ENCODE measurements at places on chromosomes 6 and 20.

DNA sequence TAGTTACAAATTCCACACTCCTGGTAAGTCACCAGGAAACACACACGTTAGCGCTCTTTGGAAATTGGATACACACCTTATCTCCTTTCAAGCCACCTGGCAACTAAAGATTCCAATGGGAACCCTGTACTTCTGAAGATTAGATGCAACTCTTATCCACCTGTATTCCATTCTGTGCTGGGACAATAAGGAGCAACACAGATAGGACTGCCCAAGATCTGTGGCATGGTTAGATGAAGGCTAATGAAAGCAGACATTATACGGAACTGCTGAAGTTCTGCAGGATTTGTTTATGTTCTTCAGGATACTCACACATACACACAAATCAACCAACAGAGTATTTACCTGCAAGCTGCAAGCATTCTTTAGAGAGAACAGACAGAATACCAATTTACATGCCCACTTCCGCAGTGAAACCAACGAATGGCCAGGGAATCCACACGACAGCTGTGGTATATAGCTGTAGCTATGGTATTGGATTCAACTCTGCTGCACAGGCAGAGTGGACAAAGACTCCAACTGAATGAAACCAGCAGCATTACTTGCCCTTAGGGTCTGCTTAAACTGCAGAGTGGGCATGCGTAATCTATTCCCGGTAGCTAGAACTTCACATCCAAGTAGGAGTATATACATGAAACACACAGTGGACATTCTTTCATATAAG lies 12.0 kb downstream of the NCOA5 start:
- DNase-seq: no peak

GRCh38 chr6:145561095-145562072 lies 173.9 kb downstream of the EPM2A start:
- DNase-seq: no peak

GRCh38 chr6:117668736-117669135 lies 6.5 kb upstream of the NUS1 start:
- no peak for DNase-seq

DNA sequence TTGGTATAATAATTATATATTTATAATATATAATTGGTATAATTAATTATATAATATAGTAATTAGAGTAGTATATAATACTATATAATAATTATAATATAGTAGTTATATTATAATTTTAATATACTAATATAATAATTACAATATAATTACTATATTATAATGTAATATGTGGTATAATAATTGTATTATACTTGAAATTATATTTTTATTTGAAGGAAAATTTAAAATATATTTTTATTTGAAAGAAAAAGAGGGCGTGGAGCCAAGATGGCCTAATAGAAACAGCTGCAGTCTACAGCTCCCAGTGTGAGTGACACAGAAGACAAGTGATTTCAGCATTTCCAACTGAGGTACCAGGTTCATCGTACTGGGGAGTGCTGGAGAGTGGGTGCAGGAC lies 365.9 kb downstream of the MMUT start:
- no peak for DNase-seq

- DNase-seq: no peak
These were observed 44.2 kb upstream of the TBX18 start for GRCh38 chr6:84808491-84809061.

DNA sequence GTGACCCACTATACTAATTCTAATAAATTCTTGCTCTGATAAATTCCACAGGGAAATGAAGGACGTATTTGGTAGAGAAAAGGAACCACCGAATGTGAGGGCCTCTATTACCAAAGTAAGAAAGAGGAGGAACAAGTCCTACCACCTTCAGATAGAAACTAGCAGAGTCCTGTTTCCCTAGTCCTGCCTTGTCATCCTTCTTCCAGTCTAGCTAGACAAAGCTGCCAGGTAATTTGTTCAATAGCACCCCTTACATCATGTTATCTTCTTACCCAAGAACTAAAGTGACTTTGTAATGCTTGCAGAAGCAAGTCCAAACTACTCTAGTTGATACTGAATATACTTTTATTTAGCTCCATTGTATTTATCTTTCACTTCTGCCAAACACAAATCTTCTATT lies 29.3 kb upstream of the FAM83B start:
- no peak for DNase-seq

GRCh38 chr6:403659-404655 lies 12.4 kb downstream of the IRF4 start:
- no peak for DNase-seq

GRCh38 chr20:19609642-19610223 lies 148.3 kb upstream of the RIN2 start:
- no peak for DNase-seq

All from stimulated activated CD8-positive, alpha-beta memory T cell treated with anti-CD3 and anti-CD28 coated beads, Interleukin-15, amount 100 ng/mL, for 4 hours (primary cell).